ENCODE measurements at places on chromosomes 1 and 21.
A peak's percentile ranks its signal among the peaks of the same experiment; 100 is the strongest.

DNA sequence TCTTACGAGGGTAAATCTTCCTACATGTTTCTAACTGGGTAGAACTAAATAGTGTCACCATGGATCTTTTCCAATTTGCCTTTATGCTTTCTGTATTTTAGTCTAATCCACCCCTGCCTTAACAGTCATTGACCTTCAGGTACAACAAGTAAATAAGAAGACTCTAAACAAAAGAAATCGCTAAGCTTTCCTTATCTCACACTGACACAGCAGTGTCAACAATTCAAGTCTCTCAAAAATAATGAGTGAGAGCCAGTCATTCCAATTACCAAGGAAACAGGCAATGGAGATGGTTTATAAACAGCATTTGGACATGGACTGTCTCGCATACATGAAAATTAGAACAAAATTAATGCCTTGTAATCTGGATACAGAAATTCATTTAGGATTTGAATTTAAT, 365.8 kb downstream of the VAV3 start:
- no peak for DNase-seq

DNA sequence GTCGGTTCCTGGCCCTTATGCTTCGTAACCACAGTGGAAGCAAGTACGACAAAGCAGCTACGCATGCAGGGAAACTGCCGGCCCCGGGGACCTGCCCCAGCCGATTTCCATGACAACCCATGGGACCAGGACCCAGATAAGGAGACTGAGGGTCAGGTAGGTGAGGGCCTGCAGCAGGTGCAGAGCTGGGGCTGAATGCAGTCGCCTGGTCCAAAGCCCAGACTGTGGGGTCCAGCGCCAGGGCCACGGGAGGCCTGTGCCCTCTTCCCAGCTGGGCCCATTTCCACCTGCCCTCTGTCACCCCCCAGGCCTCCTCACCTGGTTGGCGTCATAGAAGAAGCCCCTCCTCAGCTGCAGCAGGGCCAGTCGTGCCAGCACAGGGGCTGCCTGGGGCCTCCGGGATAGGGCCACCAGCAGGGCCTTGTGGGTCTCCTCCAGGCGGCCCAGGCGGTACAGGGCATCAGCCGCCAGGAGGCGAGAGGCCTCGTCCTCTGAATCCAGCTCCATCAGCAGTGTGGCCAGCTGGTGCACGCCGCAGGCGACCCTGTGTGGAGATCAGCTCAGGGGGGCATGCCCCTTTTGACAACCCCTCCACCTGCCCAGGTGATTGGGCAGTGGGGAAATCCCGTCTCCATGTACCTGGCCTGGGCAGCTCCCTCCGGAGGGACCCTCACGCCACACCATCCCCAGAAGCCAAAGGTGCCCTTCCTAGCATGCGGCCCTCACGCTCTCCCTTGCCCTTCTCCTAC, 14.2 kb downstream of the TTC34 start:
- DNase-seq, result no peak

GRCh38 chr1:215957663-215958062, 390.6 kb downstream of the KCTD3 start:
- DNase-seq, result peak; percentile 44

DNA sequence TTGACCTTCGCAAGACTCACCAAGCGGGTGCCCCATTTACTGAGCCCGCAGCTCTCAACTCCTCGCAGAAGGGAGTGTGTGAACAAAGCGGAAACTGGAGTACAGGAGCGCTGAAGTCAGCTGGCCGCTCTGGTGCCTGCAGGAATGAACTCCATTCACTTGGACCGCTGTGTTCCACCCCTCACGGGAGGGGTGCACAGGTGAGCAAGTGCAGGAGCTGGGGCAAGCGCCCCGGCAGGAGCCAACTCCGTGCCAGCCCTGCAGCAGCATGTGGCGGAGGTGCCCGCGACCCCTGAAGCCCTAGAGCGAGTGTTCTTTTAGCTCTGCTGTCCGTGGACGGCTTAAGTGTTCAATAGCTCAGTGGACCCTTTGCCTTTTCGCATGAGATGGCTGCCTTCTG, 471.6 kb upstream of the ADGRL4 start:
- no peak for DNase-seq

DNA sequence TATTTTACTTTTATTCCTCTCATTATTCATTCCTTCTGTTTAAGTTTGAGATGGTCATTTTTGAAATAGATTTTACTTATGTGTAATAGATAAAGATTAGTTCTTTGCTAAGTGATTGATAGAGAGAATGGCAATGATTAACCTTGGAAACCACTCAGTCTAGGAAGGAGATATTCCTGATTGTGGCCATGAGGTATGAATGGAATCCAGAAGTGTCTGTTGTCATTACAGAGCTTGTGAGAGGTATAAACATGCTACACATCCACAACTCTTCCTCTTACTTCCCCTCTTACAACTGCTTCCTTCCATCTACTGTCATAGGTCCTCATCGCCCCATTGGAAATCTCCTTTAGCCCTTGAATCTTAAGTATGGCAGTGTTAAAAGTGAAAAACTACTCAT, 988.8 kb upstream of the B3GALT2 start:
- no peak for DNase-seq

GRCh38 chr1:223264983-223265908, 98.7 kb downstream of the SUSD4 start:
- DNase-seq, result no peak

- no peak for DNase-seq
These were observed 95.9 kb upstream of the COA6 start for GRCh38 chr1:234277161-234277868.

DNA sequence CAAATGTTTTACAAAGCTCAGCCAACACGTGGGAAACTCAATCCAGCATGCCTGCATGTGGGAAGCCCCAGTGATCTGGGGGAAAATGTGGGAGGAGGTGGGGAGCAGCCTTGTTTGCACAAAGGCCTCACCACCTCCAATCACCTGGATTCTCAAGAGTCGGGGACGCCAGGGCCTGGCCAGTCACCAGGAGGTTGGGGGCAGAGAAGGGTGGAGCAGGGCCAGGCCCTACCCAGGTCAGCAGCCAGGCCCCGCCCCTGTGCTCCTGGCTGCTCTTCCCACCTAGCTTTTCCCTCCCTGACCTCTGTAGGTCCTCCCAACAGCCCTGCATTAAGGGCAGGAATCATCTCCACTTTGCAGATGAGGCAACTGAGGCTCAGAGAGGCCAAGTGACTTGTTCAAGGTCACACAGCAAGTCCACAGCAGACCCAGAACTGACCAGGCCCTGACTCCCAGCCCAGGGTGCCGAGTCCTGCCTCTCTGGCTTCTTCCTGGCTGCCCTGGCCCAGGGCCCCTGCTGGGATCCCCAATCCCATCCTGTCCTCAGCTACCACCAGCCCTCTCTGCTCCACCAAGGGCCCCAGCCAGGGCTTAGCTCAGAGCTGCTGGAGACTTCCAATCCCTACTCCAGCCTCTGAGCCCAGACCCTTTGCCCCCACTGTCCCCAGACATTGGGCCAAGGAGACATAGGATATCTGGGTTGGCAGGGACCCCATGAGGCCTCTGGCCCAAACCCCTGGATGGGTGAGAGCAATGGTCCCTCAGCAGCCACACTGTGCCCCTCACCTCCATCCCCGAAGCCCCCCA, 508.6 kb downstream of the PTPRU start:
- DNase-seq, result no peak

DNA sequence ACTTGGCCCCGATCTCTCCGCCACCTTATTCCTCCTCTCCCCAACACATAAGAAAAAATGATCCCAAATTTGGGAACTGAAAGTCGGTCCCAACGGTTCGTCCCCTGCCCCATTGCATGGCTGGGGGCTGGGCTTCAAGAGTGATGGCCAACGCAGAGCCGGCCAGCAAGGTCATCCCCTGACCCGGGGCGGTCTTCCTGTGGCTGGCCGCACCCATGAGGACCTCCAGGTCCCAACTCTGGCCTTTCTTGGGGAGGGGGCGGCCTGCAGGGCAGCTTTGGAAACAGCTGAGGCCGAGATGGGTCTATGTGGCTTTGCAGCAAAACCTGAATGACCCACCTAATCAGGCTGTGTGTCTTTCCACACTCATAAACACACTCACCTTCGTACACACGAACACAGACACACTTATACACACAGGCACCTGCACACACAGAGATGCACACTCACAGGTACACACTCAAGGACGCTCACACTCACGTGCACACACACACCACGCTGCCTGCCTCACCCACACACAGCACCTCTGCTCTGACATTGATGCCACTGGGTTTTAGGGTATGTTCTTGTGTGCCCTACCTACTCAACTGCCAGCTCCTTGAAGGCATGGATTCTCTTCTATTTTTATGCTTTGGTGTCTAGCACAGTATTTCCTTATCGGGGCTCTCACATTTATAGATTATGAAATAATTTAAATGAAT, 562 bp downstream of the DYNLT5 start:
- no peak for DNase-seq

GRCh38 chr1:89525169-89525855, 683 bp downstream of the LRRC8B start:
- peak; percentile 43 for DNase-seq

- DNase-seq, result no peak
These were observed 7.0 kb upstream of the POU3F1 start for GRCh38 chr1:38053416-38054091.
